Left ventricle myocardium inferior (tissue), 1 donor: ENCODE measurements at places on chromosomes 1 and 21.
A peak's percentile ranks its signal among the peaks of the same experiment; 100 is the strongest.

DNA sequence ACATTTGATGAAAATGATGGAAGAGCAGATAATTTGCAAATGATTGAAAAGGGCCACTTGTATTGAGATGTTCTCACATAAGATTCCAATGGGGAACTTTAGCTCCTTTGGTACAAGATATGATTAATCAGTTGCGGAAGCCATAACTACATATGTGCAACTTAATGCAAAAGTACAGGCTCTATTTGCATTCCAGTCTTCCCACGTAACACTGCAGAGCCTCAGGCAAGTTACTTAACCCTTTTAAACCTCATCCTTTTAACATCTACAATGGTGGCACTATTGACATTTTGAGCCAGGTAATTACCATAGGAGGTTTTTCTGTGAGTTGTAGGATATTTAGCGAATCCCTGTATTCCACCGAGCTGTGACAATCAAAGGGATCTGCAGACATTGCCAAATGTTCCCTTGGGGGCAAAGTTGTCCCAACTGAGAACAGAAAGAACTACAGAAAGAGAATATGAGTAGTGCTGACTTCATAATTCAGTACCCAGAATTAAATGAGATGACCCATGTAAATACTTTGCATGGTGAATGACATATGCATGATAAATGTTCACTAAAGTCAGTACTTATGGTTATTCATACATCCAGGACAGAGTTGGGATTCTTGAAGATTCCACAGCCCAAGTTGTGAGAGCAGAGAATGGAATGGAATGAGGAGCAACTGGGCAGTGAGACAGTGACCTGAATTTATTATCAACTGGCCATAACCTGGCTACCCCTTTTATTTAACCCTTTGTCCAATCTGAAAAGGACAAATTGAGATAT, 62.6 kb downstream of the SPAG17 start:
- H3K36me3 ChIP-seq, result no peaks in the 10 kb centered on the region
- no peaks in the 10 kb centered on the region for H3K27me3 ChIP-seq
- no peaks in the 10 kb centered on the region for H3K4me1 ChIP-seq
- no peak for DNase-seq

DNA sequence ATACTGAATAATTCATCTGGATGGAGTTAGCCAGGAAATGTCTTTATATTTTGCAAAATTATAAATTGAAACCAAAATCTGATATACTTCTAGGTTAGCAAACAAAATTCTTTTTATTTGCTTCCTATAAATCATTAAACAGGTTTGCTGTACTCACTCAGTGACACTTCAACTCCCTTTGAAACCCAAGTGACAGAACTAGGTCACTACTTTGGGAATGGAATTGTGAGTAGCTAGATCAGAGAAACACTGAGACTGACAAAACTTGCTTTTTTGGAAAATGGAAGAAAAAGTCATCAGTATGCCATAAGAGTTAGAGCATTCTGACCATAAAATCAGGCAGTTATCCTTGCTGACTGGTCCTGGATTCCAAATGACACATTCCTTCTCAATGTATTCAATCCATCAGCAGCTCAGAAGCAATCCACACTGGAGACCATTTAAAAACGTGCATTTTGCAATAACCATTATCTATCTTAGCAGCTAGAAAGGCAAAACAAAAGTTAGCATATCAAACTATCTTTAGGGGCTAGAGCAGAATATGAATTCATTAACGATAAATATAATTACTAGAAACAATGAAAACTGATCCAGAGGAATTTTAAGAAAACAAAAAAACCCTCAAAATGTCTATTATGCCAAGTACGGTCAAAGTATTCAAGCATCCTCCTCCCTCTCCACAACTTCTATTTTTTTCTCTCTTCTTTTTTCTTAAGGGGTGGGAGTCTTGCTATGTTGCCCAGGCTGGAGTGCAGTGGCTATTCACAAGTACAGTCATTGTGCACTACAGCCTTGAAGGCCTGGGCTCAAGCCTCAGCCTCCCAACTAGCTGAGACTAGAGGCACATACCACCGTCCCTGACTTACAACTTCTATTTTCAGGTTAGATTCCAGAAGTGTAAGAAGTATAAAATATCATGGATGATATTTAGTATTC, 60.1 kb downstream of the HNRNPR start:
- H3K27me3 ChIP-seq, result no peaks in the 10 kb centered on the region
- no peak for DNase-seq
- H3K4me3 ChIP-seq, result no peak overlapping the region
- H3K4me1 ChIP-seq, result peaks cover 20% of the 10 kb centered on the region
- peaks cover 33% of the 10 kb centered on the region for H3K36me3 ChIP-seq

DNA sequence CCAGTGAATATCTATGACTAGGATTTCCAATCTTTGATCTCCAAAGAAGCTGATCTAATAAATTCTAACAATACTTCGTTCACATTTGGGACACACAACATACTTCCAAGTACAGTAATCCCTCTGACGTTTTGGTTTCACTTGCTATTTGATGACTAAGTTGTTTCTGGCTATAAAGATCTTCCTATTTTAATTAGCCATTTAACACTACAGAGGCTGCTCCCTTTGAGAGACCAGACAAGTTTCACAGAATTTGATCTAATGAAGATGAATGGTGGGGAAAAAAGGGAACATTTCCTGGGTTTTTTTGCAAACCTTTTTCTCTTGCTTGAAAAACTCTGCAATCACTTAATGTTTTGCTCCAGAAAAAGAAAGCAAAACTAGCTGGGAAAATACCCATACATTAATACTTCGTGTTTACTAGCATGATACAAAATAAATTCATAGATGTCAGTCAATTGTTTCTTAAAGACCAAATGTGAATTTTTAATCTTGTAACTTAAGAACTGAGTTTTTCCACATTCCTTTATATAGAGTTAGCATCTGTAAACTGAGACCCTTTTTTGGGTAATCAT, 28.0 kb upstream of the GLIS1 start:
- peak overlapping the region; percentile 25 for H3K4me3 ChIP-seq
- no peak for DNase-seq
- peaks cover 26% of the 10 kb centered on the region for H3K36me3 ChIP-seq
- no peaks in the 10 kb centered on the region for H3K27me3 ChIP-seq
- H3K27ac ChIP-seq, result peak overlapping the region; percentile 68
- H3K4me1 ChIP-seq, result peaks cover 9% of the 10 kb centered on the region

DNA sequence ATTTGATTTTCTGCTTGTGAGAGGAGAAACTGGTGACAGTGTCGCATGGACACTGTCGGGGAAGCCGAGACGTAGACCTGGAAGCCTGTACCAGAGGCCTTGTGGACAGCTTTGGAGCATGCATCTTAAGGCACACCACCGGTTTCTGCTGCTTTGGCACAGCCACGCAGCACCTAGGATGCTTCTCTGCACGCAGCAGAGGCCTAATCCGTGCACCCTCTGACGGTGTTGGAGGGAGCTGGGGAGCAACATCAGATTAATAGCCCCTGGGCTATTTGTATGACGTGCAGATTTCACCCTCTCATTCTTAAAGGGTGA, 30.3 kb downstream of the TEX35 start:
- H3K27me3 ChIP-seq, result no peaks in the 10 kb centered on the region
- peaks cover 7% of the 10 kb centered on the region for H3K36me3 ChIP-seq
- peaks cover 38% of the 10 kb centered on the region for H3K4me1 ChIP-seq
- peak overlapping the region; percentile 90 for H3K4me3 ChIP-seq

DNA sequence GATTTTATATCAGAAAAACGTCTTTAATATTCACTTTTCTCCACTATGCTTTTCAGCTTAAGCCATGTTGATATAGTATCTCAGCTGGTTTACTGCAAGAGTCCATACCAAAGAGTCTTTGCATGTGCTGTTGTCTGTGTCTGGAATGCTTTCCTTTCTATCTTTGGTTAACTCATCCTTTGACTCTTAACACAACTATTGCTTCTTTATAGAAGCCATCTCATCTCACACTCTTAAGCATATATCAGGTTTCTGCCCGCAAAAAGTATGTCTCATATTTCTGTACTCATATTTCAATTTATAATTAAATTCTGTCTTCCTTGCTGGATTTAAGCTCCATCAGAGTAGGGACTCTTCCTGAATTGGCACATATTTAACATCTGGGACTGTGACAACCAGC, 220.9 kb upstream of the KCNK2 start:
- H3K4me3 ChIP-seq, result no peak overlapping the region
- H3K27ac ChIP-seq, result no peak overlapping the region
- H3K4me1 ChIP-seq, result no peaks in the 10 kb centered on the region
- no peak for DNase-seq
- H3K36me3 ChIP-seq, result no peaks in the 10 kb centered on the region

DNA sequence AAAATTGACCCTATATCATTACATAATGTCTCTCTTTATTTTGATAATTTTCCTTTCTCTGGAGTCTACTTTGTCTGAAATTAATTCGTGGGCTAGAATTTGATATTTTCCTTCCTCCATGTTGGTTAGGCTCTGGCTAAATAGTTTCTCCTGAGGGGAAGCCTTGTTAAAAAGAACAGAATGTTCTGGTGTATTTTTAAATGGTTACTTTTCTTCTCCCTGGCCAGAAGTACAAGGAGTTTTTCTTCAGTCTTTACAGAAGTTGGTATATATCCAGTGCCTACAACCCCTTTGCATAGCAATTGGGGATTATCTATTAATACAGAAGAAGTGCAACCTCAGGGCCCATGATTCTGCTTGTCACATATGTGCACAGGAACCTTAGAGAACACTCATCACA, 185.6 kb upstream of the RAB4A start:
- DNase-seq, result no peak
- no peak overlapping the region for H3K27ac ChIP-seq
- H3K36me3 ChIP-seq, result no peaks in the 10 kb centered on the region
- no peak overlapping the region for H3K4me3 ChIP-seq
- H3K4me1 ChIP-seq, result peaks cover 12% of the 10 kb centered on the region
- H3K27me3 ChIP-seq, result no peaks in the 10 kb centered on the region

- H3K36me3 ChIP-seq, result no peaks in the 10 kb centered on the region
- DNase-seq, result no peak
- H3K4me3 ChIP-seq, result no peak overlapping the region
- no peaks in the 10 kb centered on the region for H3K4me1 ChIP-seq
- H3K27me3 ChIP-seq, result peaks cover 35% of the 10 kb centered on the region
These were observed 116.1 kb downstream of the DMRTB1 start for GRCh38 chr1:53575141-53575954.

DNA sequence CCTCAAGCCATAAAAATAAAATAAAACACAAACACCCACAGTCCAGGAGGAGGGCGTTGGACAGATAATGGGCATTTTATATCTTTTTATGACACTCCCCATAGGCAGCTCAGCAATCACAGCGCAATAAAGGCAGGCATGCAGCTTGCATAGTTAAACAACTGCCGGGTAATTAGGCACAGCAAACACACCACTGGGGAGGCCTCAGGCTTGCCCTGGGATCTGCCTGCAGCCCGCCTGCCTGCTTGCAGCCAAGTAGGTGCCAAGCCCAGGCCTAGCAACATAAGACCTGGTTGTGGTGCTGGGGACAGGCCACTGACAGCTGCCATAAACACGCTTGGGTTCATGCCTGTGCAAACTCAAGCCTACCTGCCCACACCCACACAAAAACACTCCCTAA, 54.2 kb downstream of the DMAP1 start:
- DNase-seq, result no peak
- H3K36me3 ChIP-seq, result no peaks in the 10 kb centered on the region
- no peak overlapping the region for H3K27ac ChIP-seq
- peaks cover 12% of the 10 kb centered on the region for H3K4me1 ChIP-seq

DNA sequence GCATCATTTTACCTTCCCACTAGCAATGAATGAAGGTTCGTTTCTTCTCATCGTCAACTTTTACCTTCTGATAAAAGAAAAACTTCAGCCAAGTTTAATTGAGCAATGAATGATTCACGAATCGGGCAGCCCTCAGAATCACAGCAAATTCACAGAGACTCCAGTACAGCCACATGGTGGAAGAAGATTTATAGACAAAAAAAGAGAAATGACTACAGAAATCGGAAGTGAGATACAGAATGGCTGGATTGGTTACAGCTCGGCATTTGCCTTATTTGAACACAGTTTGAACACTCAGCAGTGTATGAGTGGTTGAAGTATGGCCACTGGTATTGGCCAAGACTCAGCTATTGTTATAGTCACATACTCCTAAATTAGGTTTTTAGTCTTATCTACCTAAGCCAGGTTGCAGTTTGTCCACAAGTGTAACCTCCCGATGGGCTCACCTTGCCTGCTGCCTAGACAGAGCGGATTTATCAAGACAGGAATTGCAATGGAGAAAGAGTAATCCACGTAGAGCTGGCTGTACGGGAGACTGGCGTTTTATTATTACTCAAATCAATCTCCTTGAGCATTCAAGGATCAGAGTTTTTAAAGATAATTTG, 15.3 kb downstream of the AK4 start:
- peaks cover 68% of the 10 kb centered on the region for H3K4me1 ChIP-seq
- H3K36me3 ChIP-seq, result no peaks in the 10 kb centered on the region
- DNase-seq, result no peak
- peak overlapping the region; percentile 47 for H3K27ac ChIP-seq
- no peaks in the 10 kb centered on the region for H3K27me3 ChIP-seq

GRCh38 chr1:154453574-154454352, 48.3 kb upstream of the TDRD10 start:
- peaks cover 15% of the 10 kb centered on the region for H3K4me1 ChIP-seq
- no peaks in the 10 kb centered on the region for H3K27me3 ChIP-seq
- peak overlapping the region; percentile 36 for H3K27ac ChIP-seq
- peaks cover 51% of the 10 kb centered on the region for H3K36me3 ChIP-seq

DNA sequence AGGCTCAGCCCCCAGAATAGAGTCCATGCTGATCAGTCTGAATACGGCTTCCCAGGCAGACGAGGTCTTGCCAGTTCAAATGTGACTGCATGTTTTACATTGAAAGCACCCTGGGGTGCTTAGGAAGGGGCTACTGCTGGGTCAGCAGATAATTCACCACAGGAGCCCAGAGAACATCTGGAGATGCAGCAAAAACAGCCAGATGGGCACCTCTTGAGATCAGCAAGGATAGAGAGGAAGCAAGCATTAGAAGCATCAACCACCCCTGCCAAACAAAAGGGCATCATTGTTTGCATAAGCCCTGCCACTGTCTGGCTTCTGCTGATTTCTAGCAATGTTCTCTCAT, 403.1 kb downstream of the RRAGC start:
- no peak overlapping the region for H3K4me3 ChIP-seq
- no peak overlapping the region for H3K27ac ChIP-seq
- H3K36me3 ChIP-seq, result no peaks in the 10 kb centered on the region
- H3K4me1 ChIP-seq, result no peaks in the 10 kb centered on the region
- H3K27me3 ChIP-seq, result peaks cover 69% of the 10 kb centered on the region
- DNase-seq, result no peak

- H3K27ac ChIP-seq, result no peak overlapping the region
- DNase-seq, result no peak
- H3K36me3 ChIP-seq, result peaks cover 70% of the 10 kb centered on the region
- no peak overlapping the region for H3K4me3 ChIP-seq
- H3K4me1 ChIP-seq, result no peaks in the 10 kb centered on the region
These were observed 23.2 kb downstream of the DDX59 start for GRCh38 chr1:200646515-200646914.

DNA sequence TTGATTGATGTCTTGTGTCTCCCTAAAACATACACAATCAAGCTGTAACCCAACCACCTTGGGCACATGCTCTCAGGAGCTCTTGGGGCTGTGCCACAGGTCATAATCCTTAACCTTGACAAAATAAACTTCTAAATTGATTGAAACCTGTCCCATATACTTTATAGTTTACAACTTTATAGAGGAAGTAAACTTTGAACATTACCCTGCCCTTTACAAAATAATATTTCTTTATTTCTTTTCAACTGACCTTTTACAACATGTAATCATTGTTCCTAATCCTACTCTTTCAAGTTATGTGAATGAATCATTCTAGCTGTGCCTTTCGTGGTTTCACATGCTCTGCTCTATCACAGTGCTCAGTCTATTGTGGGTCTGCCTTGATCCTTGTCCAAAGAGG, 118.3 kb upstream of the ATP1A1 start:
- H3K4me3 ChIP-seq, result no peak overlapping the region
- H3K4me1 ChIP-seq, result peaks cover 6% of the 10 kb centered on the region
- no peaks in the 10 kb centered on the region for H3K36me3 ChIP-seq
- no peak for DNase-seq
- H3K27ac ChIP-seq, result no peak overlapping the region
- H3K27me3 ChIP-seq, result no peaks in the 10 kb centered on the region
